Activated naive CD4-positive, alpha-beta T cell treated with anti-CD3 and anti-CD28 coated beads, Interleukin-2, amount 50 U/mL, for 72 hours (primary cell): ENCODE measurements at places on chromosomes 4 and X. TPM values are rescaled to one million over a fixed set of nuclear protein-coding genes. Genes with fewer than 3 reads are reported as not detected.

DNA sequence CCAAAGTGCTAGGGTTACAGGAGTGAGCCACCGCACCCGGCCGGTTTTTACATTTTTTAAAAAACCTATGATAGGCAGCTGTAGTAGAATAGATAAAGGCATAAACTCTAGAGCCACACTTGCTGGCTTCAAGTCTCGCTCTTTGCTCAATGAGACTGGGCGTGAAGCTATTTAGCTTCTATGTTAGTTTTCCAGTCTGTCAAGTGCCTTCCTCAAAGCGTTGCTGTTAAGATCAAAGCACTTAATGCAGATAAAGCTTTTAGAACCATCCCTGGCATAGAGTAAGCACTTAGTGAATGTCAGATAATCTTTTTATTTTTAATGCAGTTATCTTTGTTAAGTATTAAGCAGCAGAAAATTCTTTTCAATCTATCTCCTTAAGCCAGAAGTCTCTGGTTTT is 42.0 kb upstream of the BMPR1B start:
- no peak for DNase-seq

GRCh38 chrX:64853424-64853823 is 122.8 kb downstream of the ZC4H2 start:
- no peak for DNase-seq

- DNase-seq = peak; percentile 59
Measured at GRCh38 chr4:42282081-42282901, 115.0 kb upstream of the SHISA3 start.

- no peak for DNase-seq
Measured at GRCh38 chr4:94689155-94689860, 68.4 kb upstream of the BMPR1B start.

- no peak for DNase-seq
Measured at GRCh38 chr4:2046031-2046961, 12.8 kb upstream of the NAT8L start.

GRCh38 chr4:35652197-35652596 is 592.1 kb downstream of the ARAP2 start:
- DNase-seq = no peak

TCEAL3 gene
- total RNA-seq = 4.8 TPM

GABRQ gene
- not detected for total RNA-seq

ZNF718 gene
- 8.9 TPM for total RNA-seq

RAB41 gene
- not detected for total RNA-seq
